Psoas muscle (tissue), 8 donors: ENCODE measurements at places on chromosomes 6 and 20. TPM values are rescaled to one million over a fixed set of nuclear protein-coding genes. Genes with fewer than 3 reads are reported as not detected.

GRCh38 chr6:123619156-123619555, 17.6 kb downstream of the TRDN start:
- DNase-seq, result peak; percentile 20

The ADGB gene
- not detected for polyA plus RNA-seq

DNA sequence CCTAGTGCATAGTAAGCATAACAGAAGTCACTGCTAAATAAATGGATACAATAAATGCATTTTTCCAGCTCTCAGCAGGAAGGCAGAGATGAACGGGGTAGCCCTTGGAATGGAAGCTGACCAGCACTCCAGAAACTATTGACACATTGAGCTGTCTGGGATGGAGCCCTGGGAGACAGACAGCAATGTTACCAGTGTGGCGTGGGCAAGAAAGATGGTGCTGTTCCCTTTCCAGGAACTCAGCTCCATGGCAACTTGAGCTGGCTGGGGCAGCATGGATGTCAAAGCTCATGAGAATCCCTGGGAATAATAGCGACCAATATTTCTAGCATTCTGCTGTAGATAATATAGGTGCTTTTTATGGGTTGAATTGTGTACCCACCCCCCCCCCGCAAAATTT, 104.3 kb upstream of the PTPRT start:
- DNase-seq, result no peak

- DNase-seq, result no peak
Measured at GRCh38 chr20:32959351-32960221, 44.6 kb downstream of the SUN5 start.

- DNase-seq, result no peak
Measured at GRCh38 chr6:159493231-159493897, 199.7 kb downstream of the SOD2 start.

- DNase-seq, result no peak
Measured at GRCh38 chr6:170096803-170097504, 193.9 kb downstream of the DLL1 start.

The SRC gene
- 1.0 TPM for polyA plus RNA-seq

DNA sequence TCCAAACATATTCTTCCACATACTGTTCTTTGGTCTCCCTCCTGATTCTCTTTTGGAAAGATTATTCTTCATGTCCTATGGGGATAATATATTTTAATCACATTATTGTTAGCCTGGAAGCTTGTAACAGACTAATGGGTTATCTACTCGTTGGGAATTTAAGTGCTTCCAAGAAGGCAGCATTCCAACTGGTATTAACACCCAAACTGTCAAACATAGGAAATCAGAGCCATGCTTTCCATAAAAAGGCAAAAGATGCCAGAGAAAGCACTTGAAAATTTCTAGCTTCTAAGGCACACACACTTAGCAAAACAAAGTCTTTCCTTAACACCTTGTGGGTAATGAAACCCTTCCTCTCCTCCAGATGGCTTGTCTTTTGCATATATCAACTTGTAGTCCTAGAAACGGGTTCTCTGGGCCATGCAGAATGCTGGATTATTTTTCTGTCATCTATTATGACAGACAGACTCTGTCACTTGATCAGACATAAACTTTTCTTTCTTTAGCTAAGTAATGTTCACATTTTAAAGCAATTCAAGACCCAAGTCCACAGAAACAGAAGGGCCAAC, 41.5 kb downstream of the B4GALT5 start:
- no peak for DNase-seq

The HSPA12B gene
- polyA plus RNA-seq, result 7.6 TPM

GRCh38 chr20:46948081-46948480, 53.4 kb downstream of the EYA2 start:
- no peak for DNase-seq

The TRIM10 gene
- not detected for polyA plus RNA-seq

DNA sequence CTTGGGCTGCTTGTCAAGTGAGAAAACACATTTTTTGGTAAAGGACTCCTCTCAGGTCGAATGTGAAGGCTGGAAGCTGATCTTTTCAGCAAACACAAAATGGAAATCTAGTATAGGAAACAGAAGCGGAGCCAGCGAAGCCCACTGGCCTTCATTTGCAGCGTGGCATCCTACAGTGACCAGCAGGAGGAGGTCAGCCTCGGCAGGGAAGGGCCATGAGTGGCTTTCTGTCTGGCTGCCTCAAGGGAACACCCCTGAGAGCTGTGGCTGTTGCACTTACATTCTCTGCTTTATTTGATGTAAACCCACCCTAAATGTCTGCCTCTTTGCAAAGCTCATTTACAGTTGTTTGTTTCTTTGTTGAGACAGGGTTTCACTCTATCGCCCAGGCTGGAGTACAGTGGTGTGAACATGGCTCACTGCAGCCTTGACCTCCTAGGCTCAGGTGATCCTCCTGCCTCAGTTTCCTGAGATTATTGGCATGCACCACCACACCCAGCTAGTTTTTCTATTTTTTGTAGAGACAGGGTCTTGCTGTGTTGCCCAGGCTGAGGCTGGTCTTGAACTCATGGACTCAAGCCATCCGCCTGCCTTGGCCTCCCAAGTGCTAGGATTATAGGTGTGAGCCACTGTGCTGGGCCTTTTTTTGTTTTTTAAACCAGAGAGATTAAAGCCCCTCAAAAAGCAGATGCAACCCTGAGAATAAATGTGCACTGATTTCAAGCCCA, 322.0 kb upstream of the SOX4 start:
- no peak for DNase-seq

The ZSCAN23 gene
- 0.13 TPM for polyA plus RNA-seq

DNA sequence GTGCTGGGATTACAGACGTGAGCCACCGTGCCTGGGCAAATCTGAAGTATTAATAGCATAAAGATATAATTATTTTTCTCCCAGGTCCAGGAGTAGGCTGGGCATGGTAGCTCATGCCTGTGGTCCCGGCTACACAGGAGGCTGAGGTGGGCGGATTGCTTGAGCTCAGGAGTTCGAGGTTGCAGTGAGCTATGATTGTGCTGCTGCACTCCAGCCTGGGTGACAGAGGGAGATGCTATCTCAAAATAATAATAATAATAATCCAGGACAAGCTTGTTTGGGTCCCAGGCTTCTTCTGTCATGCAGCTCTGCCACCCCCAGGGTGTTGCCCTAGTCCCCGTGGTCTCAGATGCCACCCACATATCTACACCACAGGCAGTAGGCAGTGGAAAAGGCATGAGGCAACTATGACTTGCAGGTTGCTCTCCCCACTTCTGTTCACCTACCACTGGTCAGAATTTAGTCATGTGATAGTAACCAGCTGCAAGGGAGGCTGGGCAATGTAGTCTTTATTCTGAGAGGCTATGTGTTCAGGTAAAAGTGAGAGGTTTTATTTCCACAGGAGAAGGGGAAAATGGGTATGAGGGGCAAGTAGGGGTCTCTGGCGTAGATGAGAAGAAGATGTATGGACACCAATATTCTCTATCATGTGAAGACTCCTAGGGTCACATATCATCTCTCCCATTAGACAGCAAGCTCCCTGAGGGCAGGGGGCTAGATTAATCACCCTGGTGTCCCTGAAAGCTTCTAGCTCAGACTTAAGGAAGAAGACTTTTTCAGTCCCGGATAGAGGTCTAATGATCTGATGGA, 25.7 kb downstream of the TCF15 start:
- DNase-seq, result no peak

The SAMD3 gene
- polyA plus RNA-seq, result 0.09 TPM

GRCh38 chr20:35291654-35292503, at the start of gene FAM83C:
FAM83C (minus strand) TSS chr20:35292425; CDS start chr20:35292304, 121 bp downstream.
- DNase-seq, result no peak

DNA sequence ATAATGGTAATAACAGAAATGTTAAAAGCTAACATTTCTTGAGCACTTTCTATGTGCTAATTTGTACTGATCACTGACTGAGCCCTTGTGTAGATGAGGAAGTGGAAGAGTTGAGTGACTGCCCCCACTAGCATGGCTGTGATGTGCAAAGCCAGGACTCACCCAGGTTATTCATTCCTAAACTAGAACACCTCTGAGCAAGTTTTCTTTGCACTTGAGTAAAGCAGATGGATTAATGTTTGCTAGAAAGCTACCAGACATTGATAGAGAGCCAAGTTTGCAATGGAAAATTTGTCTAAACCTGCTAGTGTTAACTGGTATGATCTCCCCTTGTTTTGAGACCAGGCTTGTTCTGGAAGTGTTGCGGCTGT, 467.4 kb upstream of the PLCB4 start:
- no peak for DNase-seq

- DNase-seq, result no peak
Measured at GRCh38 chr20:64276817-64277216, 21.3 kb downstream of the PCMTD2 start.

- no peak for DNase-seq
Measured at GRCh38 chr6:70846207-70846835, 110.5 kb downstream of the B3GAT2 start.

DNA sequence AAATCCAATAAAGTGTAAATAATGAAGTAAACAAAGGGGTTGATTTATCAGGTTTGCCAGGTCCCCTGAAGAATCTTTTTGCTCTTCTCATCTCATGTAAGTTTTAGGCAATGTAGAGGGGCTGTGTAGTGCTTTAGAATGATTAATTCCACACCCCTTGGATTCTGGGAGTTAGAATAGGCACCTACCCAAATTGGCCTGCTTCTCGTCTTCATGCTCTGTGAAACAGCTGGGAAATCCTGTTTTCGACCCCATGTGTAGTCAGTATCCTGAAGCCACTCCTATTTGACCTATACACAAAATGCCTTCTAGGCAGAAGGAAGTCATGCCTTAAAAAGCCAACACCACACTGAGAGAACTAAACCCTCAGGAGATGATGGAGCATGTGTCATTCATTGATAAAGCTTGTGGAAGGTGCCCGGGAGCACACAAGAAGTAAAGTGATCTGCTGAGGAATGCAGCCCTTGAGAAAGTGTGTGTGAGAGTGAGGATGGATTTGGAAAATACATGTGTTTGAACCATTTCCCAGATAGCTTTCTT, 170.9 kb downstream of the KLHL32 start:
- no peak for DNase-seq

The REV3L gene
- 9.0 TPM for polyA plus RNA-seq

The MDFI gene
- 1.1 TPM for polyA plus RNA-seq

DNA sequence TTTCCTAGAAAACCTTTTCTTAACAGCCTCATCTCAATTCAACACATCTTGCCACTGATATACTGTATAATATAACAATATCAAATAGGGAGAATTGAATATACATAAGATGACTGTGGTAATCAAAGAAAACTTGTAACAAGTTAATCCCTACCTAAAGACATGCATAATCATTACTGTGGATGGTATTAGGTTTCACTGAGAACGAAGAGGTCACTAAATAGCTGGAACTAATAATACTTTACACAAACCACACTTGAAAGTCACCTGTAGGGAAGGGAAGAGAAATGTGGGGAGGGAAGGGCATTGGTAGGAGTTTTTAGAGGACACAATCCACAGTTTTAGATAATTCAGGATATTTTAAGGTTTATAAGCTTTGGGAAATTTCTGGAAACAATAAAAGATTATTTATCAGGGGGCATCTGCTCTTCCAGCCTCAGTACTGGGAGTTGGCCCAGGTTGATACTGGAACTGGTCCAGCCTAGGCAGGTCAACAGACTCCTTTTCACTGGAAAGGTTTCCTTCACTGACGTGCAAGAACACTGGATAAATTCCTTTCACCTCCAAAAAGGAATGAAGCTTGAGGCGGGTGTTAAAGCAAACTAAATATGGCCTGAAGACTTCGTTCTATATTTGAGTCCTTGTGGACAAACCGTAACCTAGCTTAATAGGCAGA, 44.0 kb downstream of the MAP7 start:
- DNase-seq, result no peak

DNA sequence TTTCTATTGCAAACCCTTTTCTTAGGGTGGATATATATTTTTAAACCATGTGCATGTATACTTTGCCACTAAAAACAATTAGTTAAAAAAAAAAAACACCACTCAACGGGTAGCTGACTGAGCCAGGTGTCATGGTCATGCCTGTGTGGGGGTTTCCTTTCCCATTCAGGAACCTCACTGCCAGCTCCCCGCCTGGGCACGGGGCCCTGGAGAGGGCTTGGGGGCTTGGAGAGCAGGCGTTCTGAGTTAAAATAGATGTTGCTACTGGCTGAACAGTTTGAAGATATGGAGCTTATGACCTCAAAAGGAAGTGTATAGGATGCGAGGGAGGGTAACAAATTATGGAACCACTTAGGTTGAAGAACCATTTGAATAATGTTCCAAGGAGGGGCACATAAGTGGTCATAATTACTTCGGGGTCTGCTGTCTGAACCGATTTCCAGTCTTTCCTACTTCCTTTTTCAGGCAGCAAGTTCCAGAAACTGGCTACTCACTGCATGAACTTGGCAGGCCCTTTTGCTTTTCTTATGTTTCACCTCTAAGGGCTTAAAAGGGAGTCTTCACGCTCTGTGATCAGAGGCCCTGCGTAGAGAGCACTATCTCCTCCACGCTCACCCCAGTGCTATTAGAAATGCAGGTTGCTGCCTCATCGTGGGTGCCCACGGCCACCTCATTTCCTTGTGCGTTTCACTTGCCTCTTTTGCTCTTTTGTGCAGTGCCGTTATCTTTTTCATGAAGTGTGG, 9.9 kb downstream of the STX16 start:
- DNase-seq, result no peak

GRCh38 chr6:163501439-163501838, 86.9 kb downstream of the QKI start:
- DNase-seq, result no peak

DNA sequence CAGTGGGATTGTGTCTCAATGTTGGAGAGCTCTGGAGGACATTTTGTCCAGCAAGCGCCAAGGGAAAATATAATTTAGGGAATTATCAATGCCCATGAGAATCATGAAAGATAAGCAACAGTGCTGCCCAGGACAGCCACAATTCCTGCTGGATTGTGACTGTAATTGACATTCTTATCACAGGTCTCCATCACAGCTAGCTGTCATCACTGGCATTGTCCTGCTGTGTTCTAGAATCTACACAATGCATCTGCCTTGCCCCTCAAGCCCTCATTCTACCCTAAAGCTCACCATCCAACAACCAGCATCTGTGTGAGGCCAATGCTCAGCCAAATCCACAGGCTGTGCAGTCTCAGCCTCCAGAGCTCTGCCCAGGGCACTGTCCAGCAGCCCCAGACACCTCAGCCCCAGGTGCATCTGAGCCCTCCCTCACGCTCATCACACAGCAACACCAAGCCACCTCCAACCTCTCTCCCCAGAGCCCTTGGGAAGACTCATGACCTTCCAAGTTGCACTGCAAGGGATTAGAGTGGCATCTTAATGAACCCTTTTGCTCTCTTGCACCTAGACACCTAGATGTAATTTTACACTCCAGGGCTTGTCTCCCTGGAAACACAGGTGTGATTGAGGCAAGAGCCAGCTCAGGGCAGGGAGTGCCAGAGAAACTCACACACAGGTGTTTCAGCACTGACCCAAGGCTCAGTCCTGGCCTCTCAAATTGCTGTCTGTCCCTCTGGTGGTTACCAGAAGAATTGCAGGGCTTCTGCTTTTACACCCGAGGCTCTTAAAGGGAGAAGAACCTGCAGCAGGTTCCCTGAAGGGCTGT, 85.2 kb upstream of the PHACTR3 start:
- DNase-seq, result no peak

The DYNLT2 gene
- 1.4 TPM for polyA plus RNA-seq
